ENCODE measurements at places on chromosomes 6 and 20. TPM values are rescaled to one million over a fixed set of nuclear protein-coding genes. Genes with fewer than 3 reads are reported as not detected.
A peak's percentile ranks its signal among the peaks of the same experiment; 100 is the strongest.

DNA sequence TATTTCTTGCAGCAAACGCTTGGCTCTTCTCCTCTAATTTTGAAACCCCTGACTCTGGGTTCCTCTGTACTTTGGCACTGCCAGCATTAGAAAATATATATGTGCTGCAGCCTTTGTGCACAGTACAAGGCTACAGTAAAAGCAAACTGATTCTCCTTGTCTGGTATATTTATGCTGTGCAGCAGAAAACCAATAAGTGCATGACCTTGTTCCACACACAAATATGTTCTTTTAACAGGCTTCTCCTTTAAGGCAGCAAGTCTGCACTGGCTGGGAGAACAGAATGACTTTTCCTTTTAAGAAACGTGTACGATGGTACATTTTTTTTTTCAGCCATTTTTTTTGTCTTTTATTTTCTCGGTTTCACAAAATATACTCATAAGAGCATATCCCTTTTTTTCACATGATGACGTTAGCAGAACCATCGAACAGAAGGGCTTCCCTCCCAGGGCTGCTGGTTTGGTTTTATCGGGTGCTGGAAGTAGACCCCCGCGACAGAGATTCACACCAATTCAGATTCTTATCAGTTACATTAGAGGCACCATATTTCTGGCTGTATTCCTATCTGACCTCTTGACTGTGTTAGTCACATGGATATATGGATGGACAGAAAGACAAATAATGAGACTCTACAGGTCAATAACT lies 129.9 kb upstream of the ARID1B start:
- DNase-seq: no peak

GRCh38 chr6:84251891-84252539 lies 24.6 kb upstream of the CEP162 start:
- no peak for DNase-seq

- no peak for DNase-seq
Measured at GRCh38 chr6:154996841-154997311, 1.8 kb downstream of the TIAM2 start.

DNA sequence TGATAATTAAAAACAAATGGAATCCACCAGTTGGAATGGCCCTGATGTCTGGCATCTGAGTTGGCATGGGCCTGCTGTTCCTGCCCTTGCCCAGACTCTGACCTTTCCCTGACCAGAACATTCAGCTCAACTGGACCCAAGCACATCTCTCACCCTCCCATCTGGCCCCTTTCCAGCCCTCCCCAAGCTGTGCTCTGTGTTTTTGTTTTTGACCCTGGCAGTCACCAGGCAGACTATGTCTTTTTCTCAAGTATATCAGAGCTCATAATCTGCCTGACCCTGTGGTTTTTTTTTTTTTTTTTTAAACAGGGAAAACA lies 117.6 kb downstream of the TRDN start:
- DNase-seq: peak; percentile 81

DNA sequence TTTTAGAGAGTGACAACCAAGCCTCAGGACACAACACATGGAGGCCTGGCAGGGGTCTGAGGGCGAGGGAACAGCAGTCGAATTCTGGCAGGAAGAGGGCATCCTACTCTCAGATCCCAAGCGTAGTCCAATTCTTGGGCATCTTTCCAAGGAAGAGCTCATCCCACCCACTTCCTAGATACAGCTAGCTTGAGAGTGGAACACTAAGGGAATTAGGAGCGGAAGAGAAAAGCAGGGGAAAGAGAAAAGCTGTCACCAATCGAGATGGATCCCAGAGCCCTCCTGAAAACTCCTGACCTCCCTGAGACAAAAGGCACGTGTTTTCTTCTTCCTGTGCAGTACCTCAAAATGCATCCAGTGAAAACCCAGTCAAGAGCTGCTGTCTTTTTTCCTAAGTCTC lies 67.1 kb downstream of the GFOD1 start:
- DNase-seq: no peak

DNA sequence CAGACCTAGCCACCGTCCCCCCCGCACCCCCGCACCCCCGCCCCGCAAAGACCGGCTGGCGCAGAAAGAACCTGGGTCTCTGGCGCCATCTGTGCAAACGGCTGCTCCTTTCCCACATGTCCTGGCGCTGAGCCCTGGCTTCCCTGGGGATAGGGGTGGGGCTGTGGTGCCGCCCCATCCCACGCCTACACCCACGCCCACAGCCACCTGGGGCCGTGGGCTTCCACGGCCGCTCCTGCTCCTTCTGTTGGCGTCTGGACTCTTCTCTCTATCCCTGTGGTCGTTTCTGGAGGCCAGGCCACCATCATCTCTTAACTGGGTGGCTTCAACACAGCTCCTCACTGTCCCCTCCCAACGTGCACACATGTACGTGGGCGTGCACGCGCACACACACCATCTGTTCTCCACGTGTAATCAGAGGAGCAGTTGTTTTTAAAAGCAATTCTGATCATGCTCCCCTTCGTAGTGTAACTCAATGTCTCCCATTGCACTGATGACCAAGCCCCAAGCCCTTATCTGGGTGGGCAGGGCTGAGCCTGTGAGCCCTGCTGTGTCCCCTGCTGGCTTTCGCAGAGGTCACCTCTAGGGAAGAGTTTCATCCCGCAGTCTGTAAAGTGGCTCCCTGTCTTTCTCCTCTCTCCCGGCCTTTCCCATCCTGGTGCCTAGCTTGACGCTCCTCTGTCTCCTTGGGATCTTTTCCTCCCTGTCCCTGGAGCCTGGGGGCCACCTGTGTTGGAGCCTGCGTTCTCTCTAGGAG lies 31.9 kb upstream of the FAM83D start:
- peak; percentile 39 for DNase-seq

DNA sequence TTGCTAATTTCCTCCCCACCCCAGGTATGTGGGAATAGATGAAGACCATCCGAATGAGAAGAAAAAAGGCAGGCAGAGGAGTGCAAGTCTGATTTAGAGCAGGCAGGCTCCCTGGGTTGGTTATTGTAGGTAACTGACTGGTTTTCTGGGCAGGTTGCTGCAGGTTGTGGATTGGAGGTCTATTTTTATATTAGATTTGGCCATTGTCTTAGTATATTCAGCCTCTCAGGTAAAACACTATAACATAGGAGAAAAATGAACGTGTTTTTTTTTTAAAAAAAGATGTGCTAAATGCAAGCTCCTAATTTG lies 492 bp upstream of the TBC1D7 start:
- DNase-seq: no peak

- no peak for DNase-seq
Measured at GRCh38 chr6:12595161-12595811, 121.3 kb upstream of the PHACTR1 start.

DNA sequence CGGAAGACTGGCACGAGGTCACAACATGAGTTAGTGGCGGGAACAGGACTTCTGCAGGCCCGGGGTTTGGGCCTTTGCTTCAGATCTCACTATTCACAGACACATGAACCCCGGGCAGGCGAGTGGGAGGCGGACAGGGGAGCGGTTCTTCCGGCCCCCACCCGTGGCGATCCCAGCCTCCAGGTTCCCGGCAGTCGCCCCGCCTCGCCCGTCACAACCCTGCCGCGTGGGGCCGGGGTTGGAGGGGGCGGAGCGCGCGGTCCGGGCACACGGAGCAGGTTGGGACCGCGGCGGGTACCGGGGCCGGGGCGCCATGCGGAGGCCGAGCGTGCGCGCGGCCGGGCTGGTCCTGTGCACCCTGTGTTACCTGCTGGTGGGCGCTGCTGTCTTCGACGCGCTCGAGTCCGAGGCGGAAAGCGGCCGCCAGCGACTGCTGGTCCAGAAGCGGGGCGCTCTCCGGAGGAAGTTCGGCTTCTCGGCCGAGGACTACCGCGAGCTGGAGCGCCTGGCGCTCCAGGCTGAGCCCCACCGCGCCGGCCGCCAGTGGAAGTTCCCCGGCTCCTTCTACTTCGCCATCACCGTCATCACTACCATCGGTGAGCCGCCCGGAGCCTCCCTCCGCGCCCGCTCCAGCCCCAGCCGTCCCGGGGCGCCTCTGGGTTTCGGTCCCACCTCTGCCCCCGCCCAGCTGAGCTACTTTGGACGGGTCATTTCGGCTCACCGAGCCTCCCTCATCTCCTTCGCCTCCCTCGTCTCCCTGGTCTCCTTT lies at the start of gene KCNK15:
Gene KCNK15 (plus strand): TSS at position 268 of the 769 bp plus-strand sequence. CDS start 46 bp downstream, at position 314.
- peak; percentile 53 for DNase-seq

GRCh38 chr6:168368066-168368820 lies 48.7 kb upstream of the DACT2 start:
- DNase-seq: no peak

GRCh38 chr6:47022191-47022590 lies 19.9 kb downstream of the ADGRF1 start:
- no peak for DNase-seq

DNA sequence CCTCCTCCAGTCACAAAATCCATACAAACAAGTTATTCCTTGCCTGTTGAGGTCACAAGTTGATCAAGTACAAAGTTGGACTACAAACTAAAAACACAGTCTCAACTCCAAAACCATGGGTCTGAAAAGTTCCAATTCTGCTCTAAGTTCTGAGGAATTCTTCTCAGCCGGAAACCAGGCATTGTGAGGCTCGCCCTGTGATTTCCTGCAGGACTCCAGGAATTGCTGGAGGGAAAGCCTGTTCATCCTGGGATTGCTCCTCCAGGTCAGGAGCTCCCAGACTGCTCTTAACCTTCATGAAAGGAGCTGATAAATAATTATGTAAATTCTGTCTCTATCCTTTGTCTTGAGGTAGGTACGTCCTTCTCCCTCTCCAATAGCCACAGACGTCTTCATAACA lies 8.5 kb downstream of the TRAM2 start:
- peak; percentile 38 for DNase-seq

DNA sequence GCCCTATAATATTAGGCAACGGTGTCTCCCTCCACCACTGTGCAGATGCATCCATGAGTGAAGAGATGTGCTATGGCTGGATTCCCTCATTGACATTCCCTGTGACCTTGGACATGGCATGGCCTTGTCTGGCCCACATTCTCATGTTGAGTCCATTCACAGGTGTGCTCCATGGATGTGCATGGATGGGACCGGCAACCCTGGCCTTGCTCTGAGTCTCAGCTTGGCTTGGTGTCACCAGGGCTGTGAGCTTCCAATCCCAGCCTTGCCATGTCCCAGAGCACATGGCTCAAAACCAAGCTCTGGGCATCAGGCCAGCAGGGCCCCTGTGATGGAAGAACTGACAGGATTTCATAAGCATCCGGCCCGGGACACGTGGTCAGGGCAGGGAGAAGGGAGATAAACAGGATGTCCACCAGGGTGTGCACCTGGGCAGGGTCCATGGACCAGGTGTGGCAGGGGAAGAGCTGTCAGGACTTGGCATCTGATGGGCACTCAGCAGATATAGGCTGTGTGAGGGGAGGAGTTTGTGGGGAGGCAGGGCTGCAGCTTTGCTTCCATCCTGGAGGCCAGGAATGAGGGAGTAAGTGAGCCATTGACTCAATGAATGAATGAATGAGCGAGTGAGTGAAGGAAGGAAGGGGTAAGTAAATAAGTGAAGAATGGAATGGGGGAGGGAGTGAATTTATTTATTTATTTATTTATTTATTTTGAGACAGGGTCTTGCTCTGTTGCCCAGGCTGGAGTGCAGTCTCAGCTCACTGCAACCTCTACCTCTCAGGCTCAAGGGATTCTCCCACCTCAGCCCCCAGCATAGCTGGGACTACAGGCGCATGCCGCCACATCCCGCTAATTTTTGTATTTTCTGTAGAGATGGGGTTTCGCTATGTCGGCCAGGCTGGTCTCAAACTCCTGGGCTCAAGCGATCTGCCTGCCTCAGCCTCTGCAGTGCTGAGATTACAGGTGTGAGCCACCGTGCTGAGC lies 15.7 kb downstream of the NRSN2 start:
- DNase-seq: peak; percentile 87

GRCh38 chr6:75438442-75439116 lies 55.0 kb downstream of the FILIP1 start:
- DNase-seq: no peak

DNA sequence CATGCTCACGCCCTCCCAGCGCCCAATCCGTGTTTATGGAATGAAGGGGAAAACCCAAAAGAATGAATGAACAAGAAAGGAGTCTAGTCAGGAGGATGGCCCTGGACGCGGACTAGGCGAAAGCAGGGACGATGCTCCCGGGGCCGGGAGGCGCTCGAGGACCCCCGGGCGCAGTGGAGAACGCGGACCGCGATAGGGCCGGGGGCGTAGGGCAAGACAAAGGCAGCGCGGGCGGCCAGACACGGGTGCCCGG lies 758 bp downstream of the GCLC start:
- no peak for DNase-seq

DNA sequence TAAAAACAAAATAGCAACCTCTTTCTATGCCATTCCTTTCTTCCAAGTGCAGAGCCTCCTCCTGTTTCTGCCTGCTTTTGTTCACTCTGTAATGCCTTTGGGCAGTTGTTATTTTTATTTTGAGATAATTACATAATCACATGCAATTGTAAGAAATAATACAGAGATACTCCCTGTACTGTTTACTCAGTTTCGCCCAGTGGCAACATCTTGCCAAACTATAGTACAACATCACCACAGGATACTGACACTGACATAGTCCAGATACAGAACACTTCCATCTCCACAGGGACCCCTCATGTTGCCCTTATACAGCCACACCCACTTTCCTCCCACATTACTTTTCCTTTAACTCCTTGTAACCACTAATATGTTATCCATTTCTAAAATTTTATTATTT lies 59.7 kb downstream of the BANF2 start:
- no peak for DNase-seq

DNA sequence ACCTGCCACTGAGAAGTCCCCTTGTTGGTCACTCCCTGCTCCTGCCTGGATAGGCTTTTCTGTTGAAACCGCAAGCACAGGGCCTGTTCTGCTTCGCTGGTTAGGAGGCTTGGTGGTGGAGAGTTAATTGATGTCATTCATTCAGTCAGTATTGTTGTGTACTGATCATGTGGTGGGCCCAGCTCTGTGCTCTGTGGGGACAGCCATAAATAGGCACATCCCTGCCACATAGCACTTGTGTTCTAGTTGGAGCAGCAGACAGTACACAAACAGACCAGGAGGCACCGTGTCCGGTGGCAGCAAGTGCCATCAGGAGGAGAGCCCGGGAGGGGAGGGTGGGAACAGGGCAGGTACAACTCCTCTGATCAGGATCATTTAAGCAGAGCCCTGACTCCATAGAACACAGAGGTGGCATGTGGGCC lies 155.2 kb upstream of the INSM1 start:
- peak; percentile 38 for DNase-seq

GRCh38 chr20:33474963-33475362 lies 14.9 kb upstream of the CBFA2T2 start:
- no peak for DNase-seq

DNA sequence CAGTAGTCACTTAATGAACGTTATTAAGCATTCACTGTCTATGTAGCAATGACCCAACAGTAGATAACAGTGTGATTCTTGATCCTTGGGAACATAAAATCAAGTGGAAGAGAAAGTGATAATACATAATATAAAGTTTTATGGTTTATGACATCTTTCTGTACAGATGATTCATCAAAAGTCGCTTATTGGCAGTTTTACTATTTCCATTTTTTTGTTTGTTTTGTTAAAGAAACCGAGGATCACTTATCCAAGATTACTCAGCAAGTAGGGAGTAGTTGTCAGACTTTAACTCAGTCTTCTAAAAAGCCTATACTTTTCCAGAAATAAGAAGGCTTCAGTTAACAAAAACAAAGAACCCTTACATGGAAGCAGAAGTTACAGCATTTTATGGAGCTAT lies 260.8 kb downstream of the ZFAND3 start:
- DNase-seq: no peak

C2 gene
- 1.0 TPM for polyA plus RNA-seq

PSORS1C2 gene
- polyA plus RNA-seq: not detected

SMPDL3A gene
- polyA plus RNA-seq: 4.1 TPM

HLA-DOB gene
- 0.76 TPM for polyA plus RNA-seq

SAMD3 gene
- not detected for polyA plus RNA-seq

OGFRL1 gene
- polyA plus RNA-seq: 3.6 TPM

VIP gene
- 0.29 TPM for polyA plus RNA-seq

PHACTR2 gene
- polyA plus RNA-seq: 17.9 TPM

FKBP1C gene
- not detected for polyA plus RNA-seq

ZNF341 gene
- 2.0 TPM for polyA plus RNA-seq

TRIM31 gene
- polyA plus RNA-seq: not detected

All from heart left ventricle (tissue), 16 donors.